Mucosa of descending colon (tissue), 3 donors: ENCODE measurements at places on chromosomes 7 and 10.
A peak's percentile ranks its signal among the peaks of the same experiment; 100 is the strongest.

DNA sequence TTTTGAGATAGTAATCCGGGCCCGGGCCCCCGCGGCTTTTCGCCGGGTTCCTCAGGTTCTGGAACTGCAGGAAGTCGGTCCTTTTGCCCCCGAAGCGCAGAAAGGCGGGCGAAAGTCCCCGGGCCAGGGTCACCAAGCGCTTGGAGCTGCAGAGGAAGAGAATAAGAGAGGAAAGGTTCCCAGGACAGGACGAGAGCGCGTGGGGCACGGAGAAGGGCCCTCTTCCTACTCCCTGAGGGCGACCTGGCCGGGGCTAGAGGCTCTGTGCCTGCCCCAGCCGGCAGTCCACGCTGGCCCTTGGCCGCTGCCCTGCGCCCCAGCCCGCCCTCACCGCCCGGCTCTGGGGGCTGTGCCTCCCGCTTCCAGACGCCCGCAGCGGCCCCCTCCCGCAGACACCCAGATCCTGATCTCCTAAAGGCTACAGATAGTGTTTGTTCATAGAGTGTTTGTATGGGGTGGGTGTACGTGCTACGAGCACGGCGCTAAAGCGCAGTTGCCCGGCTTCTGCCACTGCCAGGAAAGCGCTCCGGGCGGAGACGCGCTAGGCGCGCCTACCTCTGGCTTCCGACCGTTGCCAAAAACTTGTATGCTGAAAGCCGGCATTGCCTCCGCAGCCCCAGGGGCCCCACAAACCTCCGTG is 3.2 kb downstream of the HPSE2 start:
- DNase-seq: peak; percentile 45

DNA sequence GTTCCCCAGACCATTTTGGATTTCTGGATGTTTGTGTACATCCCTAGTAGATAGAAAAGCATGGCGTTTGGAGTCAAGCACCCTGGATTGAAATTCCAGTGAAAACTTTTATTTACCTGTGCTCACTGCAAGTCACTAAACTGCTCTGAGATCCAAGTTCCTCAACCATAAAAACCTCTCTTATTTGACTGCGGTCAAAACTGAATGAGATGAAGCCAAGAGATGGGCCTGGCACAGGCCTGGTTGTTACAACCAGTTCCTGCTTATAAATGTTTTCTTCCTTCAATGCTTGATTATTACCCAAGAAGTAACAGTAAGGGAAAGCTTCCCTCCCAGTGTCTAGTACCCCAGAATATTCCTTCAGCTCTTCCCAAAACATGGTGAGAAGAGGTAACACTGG is 70.9 kb upstream of the HPS1 start:
- DNase-seq: no peak

DNA sequence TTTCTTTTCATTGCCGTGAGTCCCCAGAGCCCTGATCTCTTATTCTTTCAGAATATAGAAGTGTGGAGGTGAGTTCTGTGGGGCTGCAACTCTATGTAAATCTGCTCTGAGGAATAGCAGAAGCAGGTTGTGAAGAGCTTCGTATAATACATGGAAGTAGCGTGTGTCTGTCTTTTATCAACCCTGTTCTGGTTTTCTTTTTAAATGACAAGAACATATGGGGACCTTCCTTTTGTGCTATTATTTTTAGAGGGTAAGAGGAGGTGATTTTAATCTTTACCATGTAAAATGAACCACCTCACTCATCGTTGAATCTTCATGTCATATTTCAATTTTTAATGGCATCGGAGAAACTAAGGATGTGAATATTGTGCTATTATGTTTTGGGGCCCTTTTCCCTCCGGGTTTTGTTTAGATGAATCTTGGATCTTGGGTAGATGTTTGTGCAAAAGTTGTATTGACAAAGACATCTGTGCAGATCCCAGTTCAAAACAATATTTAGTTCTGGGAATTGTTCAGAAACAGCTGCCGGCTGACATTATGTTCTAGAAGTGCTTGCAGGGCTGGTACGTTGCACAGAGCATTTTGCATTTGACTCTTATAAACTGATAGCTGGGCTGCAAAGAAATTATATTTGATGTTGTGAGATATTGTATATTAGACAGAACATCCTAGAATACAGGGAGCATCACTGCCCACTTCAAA is 46.7 kb downstream of the PLXDC2 start:
- DNase-seq: no peak

DNA sequence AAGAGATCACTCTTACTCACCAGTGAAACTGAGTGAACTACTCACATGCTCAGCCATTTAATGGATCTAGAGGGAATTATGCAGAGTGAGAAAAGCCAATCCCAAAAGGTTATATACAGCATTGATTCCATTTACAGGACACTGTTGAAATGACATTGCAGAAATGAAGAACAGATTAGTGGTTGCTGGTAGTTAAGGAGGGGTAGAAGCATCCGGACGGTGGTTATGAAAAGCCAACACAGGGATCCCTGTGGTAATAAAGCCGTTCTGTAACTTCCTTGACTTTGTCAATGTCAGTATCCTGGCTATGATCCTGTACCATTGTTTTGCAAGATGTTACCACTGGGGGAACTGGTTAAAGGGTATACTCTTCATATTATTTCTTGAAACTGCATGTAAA is 253.4 kb downstream of the USP6NL start:
- DNase-seq: no peak

DNA sequence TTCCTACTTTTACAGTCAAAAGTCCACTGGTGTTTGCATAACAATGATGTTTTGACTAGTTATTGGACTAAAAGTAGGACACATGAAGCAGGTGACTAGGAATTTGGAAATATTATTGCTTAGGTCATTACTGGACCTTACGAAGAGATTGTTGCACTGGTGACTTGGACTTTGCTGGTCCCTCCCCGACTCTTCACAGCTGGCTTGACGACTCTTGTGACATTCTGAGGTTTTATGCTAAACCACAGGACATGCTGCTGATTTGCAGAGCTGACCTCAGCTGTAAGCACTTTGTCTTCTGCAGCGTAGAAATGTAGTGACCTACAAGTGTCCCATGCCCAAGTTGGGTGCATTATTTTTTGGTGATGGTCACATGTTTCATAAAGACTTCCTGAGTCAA is 21.9 kb downstream of the PCBD1 start:
- no peak for DNase-seq

- no peak for DNase-seq
Measured at GRCh38 chr7:42987648-42988214, 55.6 kb downstream of the MRPL32 start.

- DNase-seq: no peak
Measured at GRCh38 chr7:138478499-138478908, 18.4 kb downstream of the TRIM24 start.

- DNase-seq: no peak
Measured at GRCh38 chr7:30310674-30311362, 26.4 kb downstream of the ZNRF2 start.
